ENCODE measurements at places on chromosomes 7 and 10. TPM values are rescaled to one million over a fixed set of nuclear protein-coding genes. Genes with fewer than 3 reads are reported as not detected.

NODAL gene
- not detected for total RNA-seq

CCL26 gene
- total RNA-seq: not detected

DNA sequence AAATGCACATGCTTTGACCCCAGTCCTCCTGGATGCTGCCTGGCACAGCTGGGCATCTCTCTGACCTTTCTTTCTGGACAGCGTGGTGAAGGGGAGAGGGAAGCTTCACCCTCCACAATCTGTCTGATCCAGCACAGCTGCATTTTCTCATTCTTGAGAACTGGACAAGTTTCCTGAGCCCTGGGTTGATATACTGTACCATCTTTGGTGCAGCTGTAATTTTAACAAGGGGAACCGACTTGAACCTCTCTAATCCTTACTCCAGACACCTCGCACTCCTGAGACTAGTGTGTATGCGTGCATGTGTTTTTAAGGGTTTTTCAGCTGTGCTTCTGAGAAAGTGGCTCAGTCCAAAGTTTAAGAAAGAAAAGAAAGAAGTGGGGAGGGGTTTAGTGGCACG, 655.7 kb downstream of the INHBA start:
- H3K27me3 ChIP-seq: no peaks in the 10 kb centered on the region
- no peaks in the 10 kb centered on the region for H3K36me3 ChIP-seq
- H3K4me3 ChIP-seq: no peak overlapping the region
- no peaks in the 10 kb centered on the region for H3K4me1 ChIP-seq

DNA sequence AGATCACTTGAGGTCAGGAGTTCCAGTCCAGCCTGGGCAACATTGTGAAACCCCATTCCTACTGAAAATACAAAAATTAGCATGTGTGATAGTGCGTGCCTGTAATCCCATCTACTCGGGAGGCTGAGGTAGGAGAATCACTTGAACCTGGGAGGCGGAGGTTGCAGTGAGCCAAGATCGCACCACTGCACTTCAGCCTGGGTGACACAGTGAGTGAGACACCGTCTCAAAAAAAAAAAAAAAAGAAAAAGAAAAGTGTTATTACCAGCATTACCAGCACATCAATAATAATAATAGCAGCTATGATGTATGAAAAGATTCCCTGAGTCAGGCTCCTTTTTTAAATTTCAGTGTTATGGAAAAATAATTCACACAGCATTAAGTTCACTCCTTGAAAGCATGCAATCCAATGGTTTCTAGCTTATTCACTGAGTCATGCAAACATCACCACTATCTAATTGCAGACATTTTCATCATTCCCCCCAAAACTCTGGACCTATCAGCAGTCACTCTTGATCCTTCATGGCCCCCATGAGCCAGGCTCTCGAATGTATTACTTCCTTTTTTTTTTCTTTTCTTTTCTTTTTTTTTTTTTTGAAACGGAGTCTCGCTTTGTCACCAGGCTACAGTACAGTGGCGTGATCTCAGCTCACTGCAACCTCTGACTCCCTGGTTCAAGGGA, 228.4 kb downstream of the FANK1 start:
- no peaks in the 10 kb centered on the region for H3K36me3 ChIP-seq
- DNase-seq: no peak
- no peaks in the 10 kb centered on the region for H3K4me1 ChIP-seq
- H3K4me3 ChIP-seq: no peak overlapping the region
- no peaks in the 10 kb centered on the region for H3K27me3 ChIP-seq

GRCh38 chr7:13986208-13986607, 3.3 kb downstream of the ETV1 start:
- DNase-seq: no peak
- H3K27ac ChIP-seq: no peak overlapping the region
